ENCODE measurements at places on chromosomes 6 and 20.

GRCh38 chr6:18496462-18496861 lies 109.3 kb downstream of the RNF144B start:
- no peak for DNase-seq

GRCh38 chr6:45326698-45327417 lies 1.3 kb upstream of the RUNX2 start:
- DNase-seq: no peak

- DNase-seq: no peak
Observed at GRCh38 chr20:38426006-38426897, 8.9 kb downstream of the SNHG17 start.

DNA sequence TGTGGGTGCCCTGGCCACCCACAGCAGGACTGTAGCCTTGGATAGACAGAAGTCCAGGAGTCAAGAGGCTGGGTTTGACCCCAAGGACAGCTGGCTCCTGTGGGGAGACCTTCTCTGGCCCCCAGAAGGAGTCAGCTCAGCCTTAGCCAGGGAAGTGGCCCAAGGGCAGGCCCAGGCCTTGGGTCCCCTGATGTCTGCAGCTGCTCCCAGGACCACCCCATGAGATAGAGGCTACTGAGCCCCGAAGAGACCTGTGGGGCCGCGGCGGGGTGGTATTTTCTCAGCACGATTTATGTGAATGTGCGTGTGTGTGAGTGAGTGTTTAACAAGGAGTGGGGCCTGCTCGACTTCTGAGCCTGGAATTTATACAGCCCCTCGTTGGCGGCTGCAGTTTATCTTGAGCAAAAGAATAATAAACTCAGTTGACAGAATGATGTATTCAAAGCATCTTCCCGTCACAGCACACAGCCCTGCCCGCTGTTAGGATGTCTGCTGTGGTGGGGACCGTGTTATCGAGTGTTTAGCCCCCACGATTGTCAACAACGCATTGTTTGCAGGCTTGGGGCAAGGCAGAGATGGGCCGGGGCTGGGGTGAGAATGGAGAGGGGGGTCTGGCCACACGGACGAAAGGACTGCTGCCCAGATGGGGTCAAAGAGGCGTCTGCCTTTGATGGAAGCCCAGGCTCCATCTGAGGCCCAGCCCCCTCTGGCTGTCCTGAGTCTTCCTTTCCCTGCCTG lies 163.3 kb downstream of the VEGFA start:
- DNase-seq: no peak

DNA sequence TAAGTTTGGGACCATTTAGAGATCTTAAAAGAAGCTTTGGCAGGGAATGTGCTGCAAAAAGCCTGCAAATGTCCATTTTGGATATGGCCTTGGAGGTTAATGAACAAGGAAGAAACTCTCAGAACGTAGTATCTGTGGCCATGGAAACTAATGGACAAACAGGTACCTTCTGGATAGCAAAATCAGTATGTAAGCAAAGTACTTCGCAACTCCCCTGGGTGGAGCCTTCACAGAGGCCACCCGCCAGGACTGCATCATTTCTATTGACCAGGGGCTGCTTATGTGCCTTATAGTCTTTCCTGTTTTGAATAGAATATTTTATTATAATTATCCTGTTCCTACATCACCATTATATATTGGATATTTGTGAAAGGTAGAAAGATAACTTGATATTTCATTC lies 510.8 kb upstream of the SYNCRIP start:
- no peak for DNase-seq

DNA sequence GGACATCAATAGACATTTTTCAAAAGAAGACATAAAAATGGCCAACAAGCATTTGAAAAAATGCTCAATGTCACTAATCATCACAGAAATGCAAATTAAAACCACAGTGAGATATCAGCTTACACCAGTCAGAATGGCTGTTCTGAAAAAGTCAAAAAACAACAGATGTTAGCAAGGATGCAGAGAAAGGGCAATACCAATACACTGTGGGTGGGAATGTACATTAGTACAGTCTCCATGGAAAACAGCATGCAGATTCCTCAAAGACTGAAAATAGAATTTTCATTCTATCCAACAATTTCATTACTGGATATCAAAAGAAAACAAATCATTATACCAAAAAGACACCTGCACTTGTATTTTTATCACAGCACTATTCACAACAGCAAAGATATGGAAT lies 85.3 kb downstream of the DCDC2 start:
- no peak for DNase-seq

DNA sequence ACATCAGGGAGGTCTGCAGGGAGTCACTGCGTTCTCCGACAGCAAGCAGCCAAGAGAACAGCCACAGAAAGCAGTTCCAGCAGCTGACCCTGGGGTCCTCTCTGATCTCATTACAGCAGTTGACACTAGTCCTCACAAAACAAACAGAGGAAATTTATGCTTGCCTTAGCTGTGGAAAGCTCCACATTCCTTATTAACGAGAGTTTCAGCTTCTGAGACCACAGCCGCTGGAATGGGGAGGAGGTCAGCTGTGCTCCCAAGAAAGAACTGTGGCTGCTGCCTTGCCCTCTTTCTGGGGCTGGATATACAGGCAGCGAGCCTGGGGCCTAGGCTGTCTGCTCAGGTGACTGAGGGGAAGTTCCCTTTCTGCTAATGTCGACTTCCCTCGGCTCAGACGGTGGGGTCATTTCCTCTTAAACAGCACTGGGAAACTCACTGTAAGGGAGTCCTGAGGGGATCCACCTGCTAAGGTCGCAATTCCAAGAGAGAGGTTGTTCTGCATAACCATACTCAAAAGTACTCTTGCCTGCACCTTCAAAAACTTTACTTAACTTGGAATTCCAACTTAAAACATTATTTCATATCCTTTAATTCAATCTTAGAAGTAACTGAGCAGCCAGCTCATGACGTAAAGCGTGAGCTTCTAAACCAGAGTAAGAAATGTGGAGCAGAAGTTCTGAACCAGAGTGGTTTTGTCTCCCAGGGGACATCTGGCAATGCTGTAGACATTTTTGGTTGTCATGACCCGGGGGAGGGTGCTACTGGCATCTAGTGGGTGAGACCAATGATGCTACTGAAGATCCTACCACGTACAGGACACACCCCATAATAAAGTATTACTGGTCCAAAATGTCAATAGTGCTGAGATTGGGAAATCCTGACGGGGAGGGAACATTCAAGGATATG lies 80.3 kb downstream of the BACH2 start:
- DNase-seq: no peak

GRCh38 chr20:48928832-48929725 lies 7.6 kb downstream of the ARFGEF2 start:
- DNase-seq: no peak

DNA sequence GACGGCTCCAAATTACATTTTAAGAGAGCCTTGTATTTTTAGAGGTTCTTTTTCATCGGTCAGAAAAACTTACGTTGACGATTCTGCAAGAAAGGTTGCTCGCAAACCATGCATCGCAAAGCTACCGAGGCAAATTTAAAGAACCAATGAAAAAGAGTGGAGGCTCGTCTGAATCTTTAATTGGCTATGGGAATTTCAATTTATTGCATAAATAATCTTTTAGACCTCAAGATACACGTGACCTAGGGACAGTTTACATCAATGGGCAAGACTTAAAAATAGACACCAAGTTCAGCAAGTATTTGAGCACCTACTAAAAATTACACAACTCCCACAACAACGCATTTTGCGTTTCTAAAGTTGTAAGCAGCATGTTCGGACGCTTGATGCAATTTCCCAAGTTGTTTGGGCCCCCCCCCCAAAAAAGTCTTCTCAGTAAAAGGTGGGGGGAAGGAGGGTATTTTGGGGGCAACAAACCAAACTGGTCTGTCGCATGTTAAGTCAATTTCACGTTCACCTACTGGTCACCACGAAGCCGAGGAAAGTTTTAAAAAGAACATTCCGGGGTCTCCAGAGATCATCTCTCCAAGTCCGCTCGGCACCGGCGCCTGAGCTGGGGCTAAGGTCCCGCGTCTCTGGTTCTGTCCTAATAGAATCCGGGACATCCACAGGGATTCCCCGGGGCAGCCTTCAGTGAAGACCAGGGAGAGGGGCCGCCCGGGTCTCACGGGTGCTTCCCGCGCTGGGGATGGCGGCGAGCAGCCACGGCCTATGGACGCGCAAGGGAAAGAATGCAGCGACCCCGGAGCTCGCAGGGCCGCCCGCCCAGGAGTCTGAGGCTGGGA lies 851 bp downstream of the SNX5 start:
- DNase-seq: peak; percentile 29

DNA sequence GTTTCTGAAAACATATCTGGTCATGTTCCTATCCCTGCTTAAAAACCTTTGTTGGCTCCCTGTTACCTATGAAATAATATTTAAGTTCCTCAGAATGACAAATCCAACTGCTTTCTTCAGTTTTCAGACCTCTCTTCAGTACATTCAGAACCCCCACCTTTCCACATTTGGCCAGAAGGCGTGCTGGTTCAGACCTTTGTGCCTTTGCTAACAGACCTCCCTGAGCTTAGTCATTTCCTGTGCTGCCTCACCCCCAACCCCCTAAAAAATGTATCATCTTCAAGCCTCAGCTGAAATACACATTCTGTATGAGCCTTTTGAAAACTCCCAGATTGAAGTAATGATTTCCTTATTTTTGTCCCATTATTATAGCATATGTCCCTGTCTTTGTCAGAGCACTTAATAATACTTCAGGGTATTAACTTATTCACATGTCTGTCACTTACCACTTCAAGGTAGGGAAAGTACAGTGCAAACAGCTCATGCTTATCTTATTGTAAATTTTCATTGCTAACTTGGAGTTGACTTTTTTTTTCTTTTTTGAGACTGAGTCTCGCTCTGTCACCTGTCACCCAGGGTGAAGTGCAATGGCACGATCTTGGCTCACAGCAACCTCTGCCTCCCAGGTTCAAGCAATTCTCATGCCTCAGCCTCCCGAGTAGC lies 19.7 kb downstream of the FAM217A start:
- peak; percentile 62 for DNase-seq

- DNase-seq: peak; percentile 32
Observed at GRCh38 chr6:137224799-137225198, 5.6 kb upstream of the IFNGR1 start.

DNA sequence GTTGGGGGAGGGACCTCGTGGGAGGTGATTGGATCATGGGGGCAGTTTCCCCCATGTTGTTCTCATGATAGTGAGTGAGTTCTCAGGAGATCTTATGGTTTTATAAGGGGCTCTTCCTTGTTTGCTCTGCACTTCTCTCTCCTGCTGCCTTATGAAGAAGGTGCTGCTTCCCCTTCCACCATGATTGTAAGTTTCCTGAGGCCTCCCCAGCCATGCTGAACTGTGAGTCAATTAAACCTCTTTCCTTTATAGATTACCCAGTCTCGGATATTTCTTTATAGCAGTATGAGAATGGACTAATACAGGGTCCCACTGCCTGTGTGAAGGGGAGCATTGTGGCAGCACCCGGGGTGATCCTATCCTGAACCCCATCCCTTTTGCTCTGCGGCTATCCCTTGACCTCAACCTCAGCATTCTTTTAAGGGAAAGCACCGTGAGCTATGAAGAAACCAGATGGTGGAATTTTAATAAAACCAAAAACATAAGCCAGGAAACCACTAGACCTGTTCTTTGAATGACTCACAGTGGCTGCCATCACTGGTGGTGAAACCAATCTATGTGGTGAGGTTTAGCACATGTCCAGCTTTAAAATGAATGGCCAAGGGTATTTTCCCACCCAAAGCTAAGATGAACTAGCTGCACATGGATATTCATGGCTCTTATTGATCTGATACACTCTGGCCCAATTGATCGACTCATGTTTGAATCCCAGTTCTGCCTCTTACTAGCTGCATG lies 62.2 kb downstream of the ZDHHC14 start:
- DNase-seq: no peak

DNA sequence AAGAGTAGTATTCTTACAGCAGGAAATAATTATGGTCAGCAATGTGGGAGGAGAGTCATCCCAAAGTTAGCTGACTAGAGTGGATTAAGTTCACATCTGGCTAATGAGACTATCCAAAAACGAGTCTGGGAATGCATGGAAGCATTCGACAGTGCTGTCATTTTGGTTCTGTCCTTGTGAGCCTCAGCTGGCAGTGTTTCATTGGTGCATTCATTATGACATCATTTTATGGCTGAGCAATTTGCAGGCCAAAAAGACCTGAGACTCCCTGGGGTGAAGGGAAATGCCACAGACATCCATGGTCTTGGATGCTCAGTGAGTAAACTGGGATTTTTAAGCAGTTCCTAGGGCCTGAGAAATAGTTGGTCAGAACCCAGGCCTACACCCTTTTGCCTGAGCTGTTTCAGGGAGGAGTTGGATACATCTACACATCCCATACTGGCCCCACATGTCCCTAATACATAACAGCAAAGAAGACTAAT lies 196.4 kb upstream of the CCN2 start:
- DNase-seq: no peak

DNA sequence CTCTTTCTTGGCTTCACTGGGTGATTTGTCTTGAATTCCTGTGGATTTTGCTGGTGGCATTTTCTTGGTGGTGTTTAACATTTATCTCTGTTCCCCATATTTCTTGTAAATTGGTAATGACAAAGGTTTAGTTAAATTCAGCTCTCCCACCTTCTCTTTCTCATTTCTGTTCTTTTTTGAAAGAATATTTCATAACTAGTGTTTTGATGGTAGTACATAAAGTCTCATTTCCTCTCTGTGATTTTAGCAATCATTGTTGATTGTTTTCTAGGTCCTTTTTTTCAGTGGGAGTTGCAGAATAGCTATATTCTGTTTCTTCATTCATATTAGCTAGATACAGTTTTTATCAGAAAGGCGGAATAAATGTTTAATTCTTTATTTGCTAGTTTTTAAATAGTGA lies 73.1 kb downstream of the QKI start:
- DNase-seq: no peak

DNA sequence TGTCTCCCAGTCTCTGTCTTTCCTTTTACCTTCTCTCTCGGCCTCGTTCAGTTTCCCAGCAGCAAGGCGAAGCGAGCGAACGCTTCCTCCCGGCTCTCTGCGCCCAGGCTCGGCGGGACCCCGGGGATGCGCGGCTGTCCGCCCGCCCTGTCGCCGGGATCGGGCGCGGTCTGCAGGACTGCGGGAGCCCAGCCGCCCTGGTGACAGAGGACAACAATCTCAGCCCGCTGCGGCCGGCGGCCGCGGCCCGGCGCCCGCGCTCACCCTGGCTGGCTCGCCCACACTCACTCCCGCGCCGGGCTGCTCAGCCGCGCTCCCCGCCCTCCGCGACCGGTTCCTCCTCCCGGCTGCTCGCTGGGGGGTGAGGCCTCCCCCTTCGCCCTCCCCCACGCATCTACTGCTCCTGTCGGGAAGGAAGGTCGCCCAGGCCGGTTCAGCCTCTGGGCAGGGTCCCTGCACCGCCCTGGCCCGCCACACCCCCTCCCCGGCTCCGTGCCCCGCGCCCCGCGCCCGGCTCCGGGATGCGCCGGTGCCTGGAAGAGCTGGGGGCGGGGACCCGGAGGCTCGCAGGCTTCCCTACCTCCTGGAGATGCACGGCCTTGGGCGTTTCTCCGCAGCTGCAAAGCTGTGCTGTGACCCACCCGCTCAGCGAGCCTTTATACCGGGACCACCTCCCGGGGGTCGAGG lies 410 bp downstream of the SYNE1 start:
- DNase-seq: no peak

GRCh38 chr6:158797331-158798310 lies 21.5 kb downstream of the EZR start:
- DNase-seq: no peak

- DNase-seq: no peak
Observed at GRCh38 chr20:19565736-19566135, 192.3 kb upstream of the RIN2 start.

Measured in CD4-positive, alpha-beta T cell treated with Interleukin-2 at 100 ng/mL for 4 hours (primary cell).